Stimulated activated naive CD8-positive, alpha-beta T cell treated with anti-CD3 and anti-CD28 coated beads, Interleukin-15, amount 100 ng/mL, for 72 hours (primary cell): ENCODE measurements at places on chromosomes 7 and 10.
A peak's percentile ranks its signal among the peaks of the same experiment; 100 is the strongest.

DNA sequence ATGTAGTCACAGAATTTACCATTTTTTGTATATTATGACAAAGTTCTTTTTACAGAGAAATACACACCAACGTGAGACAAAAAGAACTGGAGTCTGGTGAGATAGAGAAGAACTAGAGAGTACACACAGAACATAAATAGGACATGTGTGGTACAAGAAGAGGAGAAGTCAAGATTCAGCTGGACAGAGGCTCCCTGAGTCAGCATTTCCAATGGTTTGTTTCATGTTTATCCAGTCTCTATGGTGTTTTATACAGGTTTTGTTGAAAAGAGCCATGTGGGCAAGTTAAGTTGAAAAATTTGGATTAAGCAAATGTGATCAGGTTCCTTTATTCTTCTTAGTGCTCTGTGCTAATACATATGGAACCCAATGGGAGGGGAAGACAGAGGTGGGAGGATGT is 105.5 kb upstream of the AKR1E2 start:
- DNase-seq: no peak

GRCh38 chr10:99815621-99816020 is 33.2 kb downstream of the ABCC2 start:
- DNase-seq: no peak

DNA sequence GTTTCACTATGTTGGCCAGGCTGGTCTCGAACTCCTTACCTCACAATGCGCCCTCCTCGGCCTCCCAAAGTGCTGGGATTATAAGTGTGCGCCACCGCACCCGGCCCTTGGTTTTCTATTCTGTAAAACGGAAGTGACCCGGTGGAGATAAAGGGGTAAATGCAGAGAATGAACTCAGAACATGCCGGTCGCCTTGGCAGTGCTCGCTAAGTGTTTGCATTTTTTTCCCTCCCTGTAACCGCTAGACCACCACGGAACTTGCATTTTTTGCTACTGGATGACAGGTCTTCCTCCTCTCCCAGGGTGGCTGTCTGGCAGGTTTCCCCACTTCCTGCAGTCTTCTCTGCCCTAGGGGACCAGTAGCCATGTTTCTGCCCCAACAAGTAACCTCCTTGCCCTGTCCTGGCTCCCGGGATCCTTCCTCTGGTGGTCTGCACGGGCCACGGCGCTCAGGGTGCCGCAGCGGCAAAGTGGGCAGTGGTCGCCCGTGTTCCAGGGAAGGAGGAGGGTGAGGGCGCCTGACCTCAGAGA is 18.8 kb upstream of the GNA12 start:
- DNase-seq: peak; percentile 21

GRCh38 chr10:7093368-7093767 is 317.5 kb downstream of the SFMBT2 start:
- no peak for DNase-seq

GRCh38 chr7:120041798-120042197 is 231.2 kb upstream of the KCND2 start:
- no peak for DNase-seq

GRCh38 chr7:29488977-29489376 is 74.7 kb upstream of the PRR15 start:
- DNase-seq: no peak

GRCh38 chr7:14047709-14048399 is 58.4 kb upstream of the ETV1 start:
- no peak for DNase-seq

DNA sequence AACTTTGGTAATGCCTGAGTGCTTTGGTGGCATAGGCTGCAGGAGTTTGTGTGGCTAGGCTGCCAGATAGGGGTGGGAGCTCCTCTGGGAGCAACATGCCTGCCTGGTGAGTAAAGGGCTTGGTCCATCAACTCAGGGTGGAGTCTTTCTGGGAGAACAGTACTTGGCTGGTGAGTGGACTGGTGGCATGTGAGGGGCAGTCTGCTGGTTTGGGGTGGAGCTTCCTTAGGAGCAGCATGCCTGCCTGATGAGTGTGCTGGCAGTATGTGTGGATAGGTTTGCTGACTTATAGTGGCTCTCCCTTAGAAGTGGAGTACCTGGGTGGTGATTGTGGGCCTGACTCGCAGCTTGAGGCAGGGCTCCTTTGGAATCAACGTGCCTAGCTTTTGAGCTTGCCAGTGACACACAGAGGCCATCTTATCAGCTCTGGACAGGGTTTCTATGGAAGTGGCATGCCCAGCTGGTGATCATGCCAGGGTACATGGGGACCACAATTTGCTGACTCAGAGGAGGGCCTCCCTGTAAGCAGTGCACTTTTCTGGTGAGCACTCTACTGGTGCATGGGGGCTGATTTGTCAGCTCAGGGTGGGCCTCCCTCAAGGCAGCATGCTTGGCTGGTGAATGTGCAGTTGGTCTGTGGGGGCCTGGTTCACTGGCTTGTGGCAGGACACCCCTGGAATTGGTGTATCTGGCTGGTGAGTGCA is 35.0 kb upstream of the SRI start:
- no peak for DNase-seq

- DNase-seq: no peak
These were observed 98.2 kb downstream of the RAB11FIP2 start for GRCh38 chr10:117948493-117948892.

GRCh38 chr10:60426425-60426824 is 36.8 kb upstream of the ANK3 start:
- no peak for DNase-seq

GRCh38 chr10:105586451-105587098 is 945.5 kb downstream of the SORCS3 start:
- DNase-seq: no peak

- DNase-seq: no peak
These were observed 113.5 kb upstream of the CTTNBP2 start for GRCh38 chr7:117986645-117987269.

DNA sequence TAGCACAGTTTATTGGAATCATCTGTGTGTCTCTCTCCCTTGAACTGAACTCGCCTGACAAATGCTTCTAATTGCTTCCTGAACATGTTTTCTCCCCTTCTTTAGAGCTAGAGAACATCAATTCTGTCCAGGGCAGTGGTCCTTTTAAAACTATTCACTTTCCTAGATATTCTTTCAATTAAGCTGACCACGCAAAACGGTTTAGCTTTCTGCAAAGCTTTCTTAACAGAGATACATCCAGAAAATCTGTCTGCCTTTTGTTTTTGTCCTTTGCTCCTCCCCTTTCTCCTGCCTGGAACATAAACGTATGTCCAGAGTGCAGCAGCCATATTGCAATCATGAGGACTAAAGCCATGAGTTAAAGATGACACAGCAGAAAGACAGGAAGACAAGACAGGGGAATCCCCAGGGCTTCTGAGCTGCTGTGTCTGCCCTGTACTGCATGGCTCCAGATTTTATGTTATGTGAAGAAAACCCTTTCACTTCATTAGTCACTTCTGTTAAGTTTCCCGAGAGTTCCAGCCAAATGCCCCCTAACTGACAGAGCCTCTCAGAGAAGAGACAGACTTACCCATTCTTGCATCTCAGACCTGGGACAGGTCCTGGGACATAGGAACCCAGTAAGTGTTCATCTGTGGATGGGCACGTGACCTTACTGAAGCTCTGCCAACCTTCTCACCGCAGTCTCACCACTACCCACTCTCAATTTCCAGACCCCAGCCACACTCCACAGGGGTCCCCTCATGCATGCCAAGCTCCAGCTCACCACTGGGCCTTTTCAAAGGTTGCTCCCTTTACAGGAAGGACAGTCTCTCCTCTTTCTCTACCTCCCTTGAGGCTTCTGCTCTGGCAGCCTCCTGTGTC is 35.0 kb upstream of the CPXM2 start:
- DNase-seq: no peak

- no peak for DNase-seq
These were observed 229.9 kb upstream of the MAGI2 start for GRCh38 chr7:79683185-79683890.

- DNase-seq: no peak
These were observed 133.7 kb downstream of the ARHGAP22 start for GRCh38 chr10:48470893-48471805.

DNA sequence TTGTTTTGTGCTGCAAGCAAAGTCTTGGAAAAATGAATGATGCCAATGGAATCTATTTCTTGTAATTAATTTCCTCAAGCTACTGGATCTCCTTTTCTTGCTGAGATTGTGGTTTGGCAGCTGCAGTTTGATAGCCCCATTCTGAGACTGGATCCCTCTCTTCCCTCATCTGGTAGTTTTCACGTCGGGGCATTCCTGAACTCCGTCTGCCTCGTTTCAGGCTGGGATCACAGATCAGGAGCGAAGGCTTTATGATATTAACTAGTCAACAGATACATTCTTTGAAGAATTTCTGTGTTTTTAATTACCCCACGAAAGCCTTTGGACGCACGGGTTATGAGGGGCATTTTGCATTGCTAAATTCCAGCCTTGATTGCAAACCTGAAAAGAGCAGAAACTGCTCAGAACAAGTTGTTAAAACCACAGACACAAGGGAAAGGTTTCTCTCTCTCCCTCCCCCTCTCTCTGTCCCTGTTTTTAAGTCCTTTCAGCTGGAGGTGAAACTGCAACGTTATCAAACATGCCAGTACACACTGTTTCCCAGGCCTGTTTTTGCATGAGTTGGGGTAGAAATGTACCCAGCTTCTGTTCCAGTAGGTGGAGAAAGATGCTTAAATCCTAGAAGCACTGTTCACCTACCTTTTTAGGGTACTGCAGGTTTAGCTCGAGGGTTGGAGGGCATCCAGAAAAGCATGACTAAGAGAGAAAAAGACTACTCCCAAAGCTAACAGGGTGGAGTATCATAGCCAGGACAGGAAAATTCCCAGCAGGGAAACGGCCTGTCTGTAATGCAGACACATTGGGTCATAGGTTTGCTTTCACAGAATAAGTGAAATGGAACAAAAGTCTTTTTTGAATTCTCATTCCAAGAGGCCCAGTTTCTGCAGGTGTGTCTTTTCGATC is 124.3 kb downstream of the CUX1 start:
- no peak for DNase-seq

DNA sequence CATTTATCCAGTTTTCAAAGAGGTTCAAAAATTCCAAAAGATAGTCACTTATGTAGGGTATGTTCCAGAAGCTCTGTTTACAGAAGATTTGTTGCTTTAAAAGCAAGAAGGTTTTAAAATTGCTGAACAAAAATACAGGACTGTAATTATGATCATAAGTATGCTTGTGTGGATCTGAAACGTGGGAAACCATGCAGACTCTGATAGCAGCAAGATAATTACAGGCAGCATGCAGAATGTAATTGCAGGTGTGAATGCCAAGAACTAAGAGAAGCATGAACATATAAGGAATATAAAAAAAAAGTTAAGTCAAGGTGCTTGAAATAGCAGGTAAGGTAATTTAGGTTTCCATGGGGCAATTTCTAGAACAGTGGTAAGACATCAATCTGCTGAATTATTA is 405.7 kb downstream of the ARL4A start:
- DNase-seq: no peak

- DNase-seq: no peak
These were observed 193.6 kb downstream of the MAD1L1 start for GRCh38 chr7:2038931-2039728.

DNA sequence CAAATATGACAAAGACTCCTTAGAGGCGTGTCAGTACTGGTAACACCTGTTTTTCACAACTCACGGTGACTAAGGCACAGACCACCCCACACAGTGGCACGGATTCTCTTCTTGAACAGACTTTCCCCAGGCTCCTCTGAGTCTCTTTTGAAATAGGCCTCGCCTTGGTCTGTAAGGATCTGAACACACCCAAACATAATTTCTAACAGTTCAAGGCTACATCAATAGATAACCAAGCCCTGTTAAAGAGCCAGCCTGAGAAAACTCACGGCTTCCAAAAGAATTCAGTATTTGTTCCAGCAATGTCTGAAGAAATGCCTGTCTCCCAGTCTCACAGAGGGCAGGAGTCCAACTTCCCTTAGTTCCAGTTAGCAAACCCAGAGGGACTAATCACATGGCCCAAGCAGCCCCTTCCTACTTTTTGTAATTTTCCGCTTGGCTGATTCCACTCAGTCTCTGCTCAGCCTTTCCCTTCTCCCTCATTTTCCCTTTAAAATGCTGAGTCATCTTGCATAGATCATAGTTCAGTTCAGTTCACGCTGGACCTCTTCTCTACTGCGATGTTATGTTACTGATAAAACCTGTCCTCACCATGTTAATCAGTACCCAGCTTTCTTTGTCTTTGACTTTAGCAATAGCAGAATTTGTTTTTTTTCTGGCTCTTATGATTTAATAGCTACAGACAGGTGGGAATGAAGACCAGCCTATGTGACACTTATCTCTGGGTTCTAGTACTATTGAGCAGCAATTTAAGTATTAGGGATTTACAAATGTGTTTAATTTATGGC is 22.6 kb upstream of the AKR1C3 start:
- no peak for DNase-seq

DNA sequence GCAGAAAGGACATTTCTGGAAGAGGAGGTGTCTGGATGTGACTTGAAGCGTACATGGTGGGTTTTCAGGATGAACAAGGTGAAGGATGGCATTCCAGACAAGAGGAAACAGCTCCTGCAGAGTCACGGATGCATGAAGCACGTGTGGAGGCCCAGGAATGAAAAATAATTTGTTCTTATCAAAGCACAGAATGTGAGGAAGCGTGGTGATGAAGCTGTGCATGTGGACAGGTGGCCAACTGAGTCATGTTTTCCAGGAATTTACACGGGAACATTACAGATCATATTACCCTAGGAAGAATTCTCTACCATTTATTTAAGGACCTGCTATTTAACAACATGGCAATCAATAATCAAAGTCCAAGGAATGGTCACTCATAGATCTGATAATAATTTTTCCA is 413.2 kb upstream of the KLF6 start:
- DNase-seq: no peak

GRCh38 chr10:97708976-97709946 is 4.3 kb upstream of the MARVELD1 start:
- no peak for DNase-seq

DNA sequence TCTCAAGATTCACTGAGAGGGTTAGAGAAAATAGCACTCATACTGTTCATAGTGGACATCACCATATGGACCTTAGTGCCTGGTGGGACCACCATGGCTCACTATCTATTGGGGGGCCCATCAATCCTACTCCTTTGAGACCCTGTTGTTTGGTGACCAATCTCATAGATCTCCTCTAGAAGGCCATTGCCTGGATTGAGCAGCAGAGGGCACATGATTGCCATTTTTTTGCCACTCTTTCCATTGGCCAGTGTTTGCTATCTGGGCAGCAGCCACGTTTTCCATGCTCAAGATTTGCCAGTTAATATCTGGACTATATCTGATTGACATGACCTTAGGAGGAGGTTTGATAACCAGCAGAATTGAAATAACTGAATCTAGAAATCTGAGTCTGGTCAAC is 244.5 kb downstream of the ITGB1 start:
- DNase-seq: no peak

DNA sequence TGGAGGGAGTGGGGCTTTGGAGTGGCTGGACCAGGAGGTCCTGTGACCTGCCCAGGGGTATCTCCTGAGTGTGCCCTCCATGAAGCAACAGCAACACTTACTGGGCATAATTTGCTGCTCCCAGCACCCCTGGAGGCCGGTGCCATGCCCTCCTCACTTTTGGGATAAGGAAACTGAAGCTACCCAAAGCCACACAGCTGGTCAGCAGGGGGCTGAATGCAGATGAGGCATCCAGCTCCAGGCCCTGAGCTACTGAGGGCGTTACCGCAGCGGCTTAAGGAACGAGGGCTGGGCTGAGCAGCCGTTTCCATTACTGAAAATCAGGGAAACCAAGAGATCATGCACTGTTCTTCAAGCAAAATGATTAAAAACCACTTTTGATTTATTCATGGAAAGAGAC is 408.9 kb downstream of the GLRX3 start:
- no peak for DNase-seq
